ENCODE measurements at places on chromosomes 13 and 19.

GRCh38 chr19:48658483-48658882 is 12.5 kb upstream of the CA11 start:
- no peak for DNase-seq

DNA sequence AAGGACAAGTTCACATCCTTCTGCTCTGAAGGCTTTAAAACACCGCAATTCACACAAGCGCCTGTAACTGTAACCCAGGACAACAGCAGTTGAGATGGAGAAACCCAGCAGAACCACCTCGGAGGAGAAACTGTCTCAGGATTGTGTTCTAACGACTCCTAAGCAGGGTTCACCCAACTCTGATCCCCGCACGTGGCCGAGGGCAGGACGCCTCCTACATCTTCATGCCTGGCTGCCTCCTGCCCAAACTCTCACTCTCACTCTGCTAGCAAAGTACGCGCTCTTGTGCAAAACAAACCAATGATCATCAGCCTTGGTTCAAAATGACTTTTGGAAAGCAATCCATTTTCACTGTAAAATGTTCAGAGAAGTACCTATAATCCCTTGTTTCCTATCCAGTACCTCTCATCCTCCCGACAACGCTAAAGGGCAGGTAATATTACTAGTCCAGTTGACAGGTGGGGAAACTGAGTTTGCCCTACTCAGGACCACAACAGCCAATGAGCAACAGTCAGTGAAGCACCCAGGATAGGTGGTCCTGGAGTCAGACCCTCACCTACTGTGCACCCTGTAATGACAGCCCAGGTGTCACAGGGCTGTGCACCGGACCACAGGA is 25.6 kb downstream of the EPS15L1 start:
- peak; percentile 83 for DNase-seq

DNA sequence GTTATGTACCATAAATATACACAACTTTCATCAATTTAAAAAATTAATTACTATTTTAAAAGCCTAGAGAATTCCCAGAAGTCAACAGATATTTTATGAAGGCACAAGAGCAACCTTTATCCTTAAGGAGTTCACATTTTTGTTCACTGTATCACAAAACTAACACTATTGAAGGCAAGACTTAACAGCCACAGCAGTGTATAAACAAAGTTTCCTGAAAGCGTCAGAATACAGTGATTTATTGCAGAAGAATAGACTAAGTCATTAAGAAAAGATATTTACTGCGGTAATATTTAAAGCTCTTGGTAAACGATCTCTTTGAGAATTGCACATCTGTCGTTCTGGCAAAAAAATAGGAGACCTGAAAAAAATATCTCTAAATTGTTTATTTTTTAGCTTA is 419.3 kb upstream of the NBEA start:
- DNase-seq, result no peak

- peak; percentile 90 for DNase-seq
Observed at GRCh38 chr19:19459707-19460251, 54.3 kb downstream of the GATAD2A start.

GRCh38 chr19:18634612-18635297 is 2.1 kb upstream of the KLHL26 start:
- DNase-seq, result no peak

GRCh38 chr19:8451885-8452284 is 7.1 kb downstream of the HNRNPM start:
- no peak for DNase-seq

GRCh38 chr19:43598445-43599240 is 2.2 kb downstream of the ZNF576 start:
- no peak for DNase-seq

DNA sequence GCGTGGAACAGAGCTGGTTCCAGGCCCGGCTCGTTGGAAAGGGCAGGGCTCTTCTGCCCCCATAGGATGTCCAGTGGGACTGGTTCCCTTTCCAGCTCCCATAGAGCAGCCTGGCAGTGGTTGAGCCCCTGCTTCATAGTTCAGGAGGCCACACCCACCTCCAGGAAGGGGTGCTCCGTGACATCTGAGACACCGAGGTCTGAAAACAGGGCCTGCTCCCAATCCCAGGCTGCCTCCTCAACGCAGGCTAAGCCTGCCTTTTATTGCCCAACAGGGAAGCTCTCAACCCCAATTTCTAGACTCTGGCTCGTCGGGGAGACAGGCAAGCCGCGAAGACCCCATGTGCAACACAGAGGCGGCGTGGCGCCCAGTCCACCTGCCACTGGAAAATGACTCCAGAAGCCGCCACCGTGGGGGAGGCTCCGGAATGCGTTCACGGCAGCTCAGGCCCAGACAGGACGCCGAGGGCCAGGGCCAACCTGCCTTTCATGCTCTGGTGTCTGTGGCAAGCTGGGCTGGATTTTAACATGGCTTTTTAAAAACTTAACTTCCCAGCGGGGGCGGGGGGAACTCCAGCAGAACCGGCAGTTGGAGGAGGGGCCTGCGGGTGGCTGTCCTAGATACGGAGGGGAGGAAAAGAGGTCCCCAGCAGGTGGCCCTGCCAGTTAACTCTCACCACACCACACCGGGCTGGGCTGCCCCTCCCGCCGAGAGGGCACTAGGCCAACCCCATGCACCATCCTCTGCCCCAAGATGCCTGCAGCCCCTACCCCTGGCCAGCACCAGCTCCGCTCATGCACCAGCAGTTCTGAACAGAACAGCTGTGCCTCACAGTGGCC is 17.9 kb upstream of the TINCR start:
- DNase-seq, result no peak

DNA sequence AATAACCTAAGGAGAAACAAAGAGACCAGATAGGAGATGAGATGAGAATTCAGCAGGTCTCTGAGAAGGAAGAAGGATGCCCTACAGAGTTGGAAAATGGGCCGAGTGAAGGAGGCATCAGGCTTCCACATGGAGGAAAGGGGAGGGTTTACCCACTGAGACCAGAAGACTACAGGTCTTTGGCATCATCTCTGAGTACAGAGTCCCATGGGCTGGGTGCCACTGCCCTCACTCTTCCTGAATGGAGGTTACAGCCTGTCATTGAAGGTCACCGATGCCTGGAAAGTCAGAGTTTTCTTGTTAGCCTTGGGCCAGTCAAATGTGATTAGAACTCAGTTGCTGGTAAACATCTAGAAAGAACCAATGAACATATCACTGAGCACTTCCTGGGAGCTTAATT is 9.9 kb downstream of the ZNF302 start:
- no peak for DNase-seq

GRCh38 chr19:16235811-16236652 is 38.3 kb downstream of the AP1M1 start:
- peak; percentile 72 for DNase-seq

GRCh38 chr13:99227909-99228688 is 27.4 kb downstream of the UBAC2 start:
- no peak for DNase-seq

- no peak for DNase-seq
Observed at GRCh38 chr19:41000310-41000737, 9.2 kb downstream of the CYP2B6 start.

GRCh38 chr13:28613562-28613961 is 45.4 kb upstream of the POMP start:
- no peak for DNase-seq

GRCh38 chr19:16463991-16464575 is 7.7 kb downstream of the EPS15L1 start:
- no peak for DNase-seq

DNA sequence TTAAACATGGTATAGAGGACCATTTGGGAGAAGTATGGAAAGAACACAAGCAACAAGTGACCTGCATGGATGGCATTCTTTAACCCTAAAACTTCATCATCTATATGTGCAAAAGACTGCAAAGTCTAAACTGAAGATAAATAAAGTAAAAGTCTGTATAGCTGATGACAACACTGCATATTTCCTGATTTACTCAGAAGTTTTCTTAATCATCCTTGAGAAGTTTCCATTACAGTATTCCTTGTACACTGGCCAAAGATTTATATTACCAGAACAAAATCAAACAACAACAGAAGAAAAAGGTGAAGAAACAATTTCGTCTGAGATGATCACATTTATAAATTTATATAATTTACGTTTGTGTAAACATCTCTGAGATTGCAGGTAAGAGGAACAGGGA is 805.7 kb downstream of the PCDH9 start:
- no peak for DNase-seq

- DNase-seq, result no peak
Observed at GRCh38 chr13:23434491-23434890, 989 bp upstream of the SACS start.

- DNase-seq, result no peak
Observed at GRCh38 chr13:26964278-26965250, 204.0 kb upstream of the GPR12 start.

GRCh38 chr13:98105929-98106336 is 37.0 kb upstream of the FARP1 start:
- DNase-seq, result no peak

DNA sequence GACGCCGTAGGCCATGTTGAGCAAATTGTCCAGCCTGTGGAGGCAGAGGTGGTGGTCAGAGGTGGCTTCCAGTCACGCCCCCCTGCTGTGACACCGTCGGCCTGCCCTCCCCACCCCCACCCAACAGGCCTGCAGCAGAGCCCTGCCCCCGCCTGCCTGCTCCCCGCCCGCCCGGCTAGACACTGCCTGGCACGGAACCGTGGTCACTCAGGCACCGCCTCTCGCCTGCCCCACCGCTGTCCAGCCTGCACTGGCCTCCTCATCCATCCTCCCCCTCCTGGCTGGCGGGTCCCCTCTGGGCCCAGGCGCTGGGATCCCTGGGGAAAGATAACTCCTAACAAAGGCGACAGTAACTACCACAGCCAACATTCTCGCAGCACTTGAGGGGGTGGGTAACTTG is 21.7 kb downstream of the PRKCSH start:
- DNase-seq, result no peak

DNA sequence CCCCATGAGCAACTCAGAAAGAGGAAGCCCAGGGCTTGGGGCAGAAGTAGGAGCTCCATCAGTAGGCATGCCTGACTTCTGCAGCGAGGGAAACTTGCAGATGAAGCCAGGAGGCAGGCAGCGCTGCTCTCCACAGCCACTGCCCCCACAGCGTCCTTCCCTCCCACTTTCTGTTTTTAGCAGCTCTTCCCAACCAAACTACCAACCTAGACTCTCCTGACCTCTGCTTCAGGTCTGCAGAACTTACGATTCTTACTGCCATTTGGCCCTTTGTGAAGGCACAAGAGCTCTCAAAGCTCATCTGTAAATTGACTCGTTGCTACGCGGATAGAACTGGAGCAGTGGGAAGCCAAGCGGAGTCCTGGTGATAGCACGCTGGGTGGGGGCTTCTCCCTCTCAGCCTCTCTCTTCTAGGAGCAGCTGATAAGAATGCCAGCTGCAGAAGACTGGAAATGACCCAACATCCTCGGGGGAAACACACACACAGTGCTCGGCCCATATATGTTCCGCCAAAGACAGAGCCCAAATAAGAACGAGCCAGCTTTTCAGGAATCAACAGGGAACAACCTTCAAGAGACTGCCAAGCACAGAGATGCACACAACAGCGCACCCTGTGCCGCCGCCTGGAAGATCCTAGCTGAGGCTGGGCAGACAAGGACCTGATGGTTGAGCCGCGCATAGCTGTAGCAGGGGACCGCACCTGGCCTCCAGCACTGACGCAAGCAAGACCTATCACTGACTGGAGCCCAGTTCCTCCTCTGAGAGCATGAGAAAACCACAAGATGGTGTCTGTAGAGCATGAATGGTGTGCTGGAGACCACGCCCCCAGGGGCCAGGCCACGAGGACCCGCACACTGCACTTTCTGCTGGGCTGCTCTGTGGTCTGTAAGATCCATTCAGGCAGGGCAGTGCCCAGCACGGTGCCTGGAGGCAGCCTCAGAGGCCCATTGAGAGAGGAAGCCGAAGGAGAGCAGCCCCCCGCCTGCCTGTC is 15.9 kb upstream of the SLC35E1 start:
- peak; percentile 92 for DNase-seq

DNA sequence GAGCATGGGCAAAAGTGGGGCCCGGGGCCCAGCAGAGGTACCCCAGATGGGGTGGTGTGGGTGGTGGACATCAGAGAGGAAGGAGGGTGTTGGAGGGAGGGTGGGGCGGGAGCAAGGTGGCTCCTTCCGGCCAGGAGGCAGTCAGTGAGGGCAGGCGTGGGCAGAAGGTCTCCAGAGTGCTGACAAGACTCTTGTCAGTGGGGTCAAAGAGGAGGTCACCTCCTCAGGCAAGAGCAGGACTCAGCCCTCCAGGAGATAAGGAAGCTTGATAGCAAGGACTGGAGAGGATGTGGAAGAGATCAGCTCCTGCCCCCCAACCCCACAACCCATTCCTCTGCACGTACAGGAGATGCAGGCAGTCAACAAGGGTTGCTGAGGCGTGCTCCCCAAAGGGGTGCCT is 9.8 kb downstream of the GJA3 start:
- no peak for DNase-seq

- no peak for DNase-seq
Observed at GRCh38 chr13:24328145-24328544, 18.8 kb downstream of the C1QTNF9 start.

- DNase-seq, result peak; percentile 91
Observed at GRCh38 chr19:44447916-44448674, at the start of gene ZNF229. TSS of gene ZNF229 (minus strand) at chr19:44448472. CDS start at chr19:44442847, 5,625 bp downstream.

- DNase-seq, result no peak
Observed at GRCh38 chr13:107275945-107276614, 708.1 kb upstream of the ARGLU1 start.

DNA sequence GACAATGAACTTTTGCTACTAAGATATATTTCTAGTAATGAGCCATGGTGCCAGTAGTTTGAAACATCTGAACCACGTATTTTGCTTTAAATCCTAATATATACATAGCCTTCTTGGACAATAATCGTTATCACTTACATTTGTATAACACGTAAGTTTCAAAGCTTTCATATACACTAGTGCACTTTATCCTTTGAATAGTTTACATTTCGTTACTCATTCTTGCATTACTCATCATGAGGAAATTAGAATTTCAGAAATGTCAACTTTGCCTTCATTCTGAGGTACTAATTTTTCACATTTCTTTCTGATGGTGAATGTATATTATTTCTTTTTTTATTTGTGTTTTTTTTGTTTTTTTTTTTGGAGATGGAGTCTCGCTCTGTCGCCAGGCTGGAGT is 5.8 kb downstream of the KBTBD7 start:
- no peak for DNase-seq

DNA sequence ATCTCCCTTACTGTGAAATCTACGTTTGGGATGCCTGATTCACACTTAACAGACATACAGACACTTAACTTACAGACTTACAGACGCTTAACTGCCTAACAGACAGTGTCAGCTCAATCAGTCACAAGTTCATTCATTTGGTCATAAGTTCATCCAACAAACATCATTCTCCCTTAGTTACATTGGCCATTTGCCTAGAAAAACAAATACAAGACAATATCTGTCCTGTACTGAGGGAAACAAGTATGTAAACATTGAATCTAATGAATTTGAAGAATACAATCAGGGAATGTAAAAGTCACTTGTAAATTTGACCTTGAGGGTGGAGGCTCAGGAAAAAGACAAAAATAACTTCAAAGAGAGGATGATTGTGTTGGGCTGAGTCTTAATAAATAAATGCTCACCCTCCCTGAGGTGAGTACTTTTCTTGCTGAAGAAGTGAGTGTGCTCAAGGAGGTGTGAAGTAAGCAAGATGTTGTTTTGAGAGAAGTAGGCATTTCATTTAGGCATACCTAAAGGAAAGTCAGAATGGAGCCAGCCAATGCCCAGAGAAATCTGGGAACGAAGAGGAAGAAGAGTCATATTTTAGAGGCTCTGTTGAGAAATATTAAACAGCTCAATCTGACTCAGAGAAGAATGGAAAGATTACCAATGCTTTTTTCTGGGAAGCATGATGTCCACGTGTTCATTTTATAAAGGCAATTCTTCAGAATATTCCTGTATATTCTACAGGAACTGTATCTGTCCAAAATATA is 958.4 kb upstream of the SLC10A2 start:
- no peak for DNase-seq
